ENCODE measurements at places on chromosomes 7 and 10. TPM values are rescaled to one million over a fixed set of nuclear protein-coding genes. Genes with fewer than 3 reads are reported as not detected.

- ATAC-seq, result peak; percentile 25
Observed at GRCh38 chr7:41134300-41135255, 568.3 kb downstream of the INHBA start.

DNA sequence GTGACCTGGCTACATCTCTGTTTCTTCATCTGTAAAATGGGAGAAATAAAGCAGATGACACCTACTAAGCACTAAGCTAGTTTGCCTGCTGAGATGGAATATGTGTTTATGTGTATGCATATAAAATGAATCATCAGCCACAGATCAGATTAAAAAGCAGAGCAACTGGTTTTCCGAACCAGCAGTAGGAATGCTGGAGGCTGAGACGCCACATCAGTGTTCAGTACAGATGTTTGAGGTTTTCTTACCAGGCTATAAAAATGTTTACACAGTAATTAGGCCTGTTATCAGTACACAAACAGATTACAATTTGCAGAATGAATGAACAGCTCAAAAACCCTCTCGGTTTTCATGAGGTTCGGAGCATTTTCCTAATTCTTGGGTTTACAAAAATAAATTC, 85.8 kb downstream of the CALN1 start:
- no peak for ATAC-seq

DNA sequence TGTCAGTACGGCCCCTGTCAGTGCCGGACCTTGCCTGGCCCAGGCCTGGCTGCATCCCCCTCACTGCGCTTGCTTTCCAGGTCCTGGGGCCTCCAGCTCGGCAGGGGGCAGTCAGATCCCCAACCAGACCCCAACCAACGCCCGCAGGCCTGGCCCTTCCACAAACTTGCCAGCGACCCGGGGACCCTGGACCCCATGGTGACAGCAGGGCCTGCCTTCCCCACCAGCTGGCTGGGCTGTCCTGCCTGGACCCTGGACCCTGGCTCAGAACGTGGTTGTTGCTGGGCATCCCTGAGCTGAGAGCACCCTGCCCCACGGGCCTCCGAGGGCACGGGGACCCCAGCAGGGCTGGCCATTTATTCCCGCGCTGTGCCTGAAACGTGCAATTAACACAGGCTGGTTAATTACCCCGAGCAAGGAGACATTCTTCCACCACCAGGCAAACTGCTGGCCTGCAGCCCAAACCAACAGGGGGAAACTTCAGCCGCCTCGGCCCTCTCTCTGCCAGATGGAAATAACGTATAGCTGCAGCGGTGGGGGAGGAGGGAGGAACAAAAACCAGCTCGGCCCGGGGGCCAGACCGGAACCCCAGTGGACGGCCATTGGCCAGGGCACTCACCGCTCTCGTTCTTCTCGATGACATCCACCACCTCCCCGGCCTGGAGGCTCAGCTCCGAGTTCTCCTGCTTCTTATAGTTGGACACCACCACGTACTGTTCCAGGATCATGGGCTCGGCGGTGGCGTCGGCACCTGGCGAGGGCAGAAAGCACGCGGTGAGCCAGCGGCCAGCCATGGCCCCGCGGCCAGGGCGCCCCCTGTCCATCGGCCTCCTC, 167.1 kb downstream of the NEURL1 start:
- peak; percentile 33 for ATAC-seq

DNA sequence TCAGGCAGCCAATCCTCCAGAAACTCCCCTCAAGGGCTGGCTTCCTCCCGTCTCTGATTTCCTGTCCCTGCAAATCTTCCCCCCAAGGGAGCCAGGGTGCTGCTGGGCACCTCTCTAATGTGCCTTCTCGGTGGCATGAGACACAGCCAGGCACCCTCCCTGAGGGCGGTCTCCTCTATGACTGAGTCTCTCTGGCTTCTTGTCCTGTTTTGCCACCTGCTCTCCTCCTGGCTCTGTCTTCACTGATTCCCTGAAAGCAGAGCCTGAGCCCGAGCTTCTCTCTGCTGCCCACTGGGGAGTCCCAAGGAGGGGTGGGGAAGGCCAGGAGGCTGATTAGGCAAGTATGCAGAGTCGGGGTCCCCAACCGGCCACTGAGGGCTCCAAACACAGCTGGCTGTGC, 60.4 kb upstream of the INSIG1 start:
- no peak for ATAC-seq

The SLC39A12 gene
- 2.1 TPM for total RNA-seq

The POLR1F gene
- total RNA-seq, result 12.9 TPM

The PI4K2A gene
- 46.8 TPM for total RNA-seq

The WNT8B gene
- 0.83 TPM for total RNA-seq

The AUTS2 gene
- total RNA-seq, result 9.3 TPM

Data from motor neuron (in vitro differentiated cells).